ENCODE measurements at places on chromosomes 1 and 21. TPM values are rescaled to one million over a fixed set of nuclear protein-coding genes. Genes with fewer than 3 reads are reported as not detected.

- DNase-seq: no peak
These were observed 131.3 kb upstream of the FMN2 start for GRCh38 chr1:239960366-239960765.

- no peak for DNase-seq
These were observed 32.7 kb downstream of the C1orf21 start for GRCh38 chr1:184419350-184420161.

- no peak for DNase-seq
These were observed 4.4 kb downstream of the CYB561D1 start for GRCh38 chr1:109498161-109498801.

- no peak for DNase-seq
These were observed 189.7 kb downstream of the SEC16B start for GRCh38 chr1:177780096-177780700.

- no peak for DNase-seq
These were observed 54.1 kb downstream of the IGSF21 start for GRCh38 chr1:18161690-18162089.

DNA sequence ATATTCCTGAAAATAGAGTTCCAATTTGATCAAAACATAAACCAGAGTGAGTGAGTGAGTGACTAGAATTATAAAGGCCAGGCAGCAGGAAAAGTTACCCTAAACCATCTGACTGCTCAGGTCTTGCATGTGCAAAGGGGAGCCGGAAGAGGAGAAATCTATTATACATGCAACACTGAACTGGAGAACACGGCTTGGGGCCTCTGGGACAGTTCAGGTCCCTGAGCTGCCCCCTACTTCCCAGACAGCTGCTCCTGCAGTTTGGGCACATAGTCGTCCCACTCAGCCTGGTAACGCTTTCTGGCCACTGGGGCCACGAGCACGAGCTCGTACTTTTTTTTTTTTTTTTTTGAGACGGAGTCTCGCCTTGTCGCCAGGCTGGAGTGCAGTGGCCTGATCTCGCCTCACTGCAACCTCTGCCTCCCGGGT lies 40.1 kb downstream of the PTPRC start:
- DNase-seq: peak; percentile 35

GRCh38 chr1:116373431-116374352 lies 648 bp downstream of the ATP1A1 start:
- DNase-seq: peak; percentile 59

DNA sequence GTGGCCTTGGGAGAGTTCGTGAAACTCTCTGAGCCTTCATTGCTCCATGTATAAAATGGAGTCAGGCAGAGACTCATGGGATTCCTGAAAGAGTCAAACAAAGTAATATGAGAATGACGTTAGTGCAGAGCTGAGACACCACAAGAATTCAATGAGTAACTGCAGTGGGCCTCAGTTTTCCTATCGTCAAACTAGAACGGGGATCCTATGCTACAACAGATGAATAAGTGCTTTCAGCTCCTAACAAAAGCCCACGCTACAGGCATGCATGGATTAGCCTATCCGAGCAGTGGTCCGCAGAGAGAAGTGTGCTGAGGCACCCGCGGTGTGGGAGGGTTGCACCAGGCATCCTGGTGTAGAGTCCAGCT lies 124.7 kb downstream of the SYF2 start:
- no peak for DNase-seq

DNA sequence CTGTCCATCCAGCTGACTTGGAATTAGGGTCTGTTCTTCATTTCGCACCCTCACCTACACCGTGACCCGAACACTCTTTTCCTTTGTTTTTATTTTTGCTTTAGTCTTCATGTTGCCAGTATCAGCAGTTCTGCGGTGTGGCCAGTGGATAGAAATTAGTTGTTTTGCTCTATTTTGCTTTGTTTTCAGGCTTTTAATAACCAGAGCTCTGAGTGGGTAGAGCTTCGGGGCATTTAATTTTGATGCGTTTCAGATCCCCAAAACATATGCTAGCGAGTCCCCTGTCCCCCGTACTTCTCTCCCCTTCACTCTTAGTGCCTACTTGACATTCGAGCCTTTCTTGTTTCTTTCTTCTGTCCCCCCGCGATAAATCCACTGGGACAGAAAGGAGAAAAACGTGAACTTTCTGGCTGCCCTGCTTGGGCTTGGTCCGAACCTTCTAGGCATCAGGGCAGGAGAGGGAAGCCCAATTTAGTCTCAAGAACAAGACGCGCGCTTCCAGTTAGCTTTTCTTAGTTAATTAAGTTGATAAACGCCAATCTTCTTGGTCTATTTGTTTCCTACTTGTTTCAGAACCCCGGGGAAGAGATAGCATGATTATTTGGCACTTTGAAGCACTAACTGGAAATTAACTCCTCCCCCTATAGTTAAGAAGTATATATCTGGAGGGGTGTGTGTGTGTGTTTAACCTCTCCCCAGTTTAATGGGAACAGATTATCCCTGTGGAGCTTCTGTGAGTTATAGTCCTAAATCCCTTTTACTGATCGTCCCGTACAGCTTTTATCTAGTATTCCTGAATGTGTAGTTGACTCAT lies 839 bp downstream of the SWT1 start:
- no peak for DNase-seq

DNA sequence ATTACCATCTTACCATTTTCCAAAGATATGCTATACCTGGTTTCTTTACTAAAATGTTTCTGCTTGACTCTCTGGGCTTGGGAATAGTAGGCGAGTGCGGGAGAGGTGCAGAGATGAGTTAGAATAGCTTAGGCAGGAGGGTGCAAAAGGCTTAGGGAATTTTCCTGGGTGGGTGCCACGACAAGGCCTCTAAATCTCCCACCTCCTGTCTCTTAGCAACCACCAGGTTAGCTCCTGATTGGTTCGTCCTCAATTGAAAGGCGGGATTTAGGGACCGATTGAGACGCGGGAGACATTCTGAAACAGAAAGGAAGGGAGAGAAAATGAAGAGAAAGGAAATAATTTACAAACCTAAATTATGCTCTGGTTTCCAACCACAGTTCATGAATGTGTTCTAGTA lies 3.1 kb downstream of the ACKR1 start:
- no peak for DNase-seq

DNA sequence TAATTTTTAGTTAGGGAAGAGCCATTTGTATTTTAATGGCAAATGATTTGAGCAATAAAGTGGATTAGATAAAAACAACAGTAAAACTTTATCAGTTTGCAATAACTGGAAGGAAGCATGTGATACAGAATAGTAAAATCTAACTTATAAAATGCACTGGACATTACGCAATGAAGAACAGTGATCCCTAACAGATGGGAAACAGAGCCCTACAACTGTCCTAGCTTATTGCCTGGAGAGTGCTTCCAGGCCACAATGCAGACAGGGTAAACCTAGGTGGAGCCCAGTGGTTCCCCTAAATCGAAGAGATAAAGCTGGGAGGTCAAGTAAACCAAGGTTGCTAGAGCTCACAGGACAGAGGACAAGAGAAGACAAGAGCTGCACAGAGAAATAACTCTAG lies 7.0 kb downstream of the OMA1 start:
- no peak for DNase-seq

GRCh38 chr1:239446611-239447010 lies 60.2 kb downstream of the CHRM3 start:
- DNase-seq: no peak

LY9 gene
- 0.28 TPM for total RNA-seq

LPAR3 gene
- not detected for total RNA-seq

MEGF6 gene
- 1.7 TPM for total RNA-seq

C1orf87 gene
- total RNA-seq: not detected

NCAM2 gene
- total RNA-seq: 0.23 TPM

All from activated T-helper 2 cell treated with anti-CD3 and anti-CD28 coated beads, Interferon-gamma antibody, Interleukin-2, Interleukin-4, amounts not matched to agents 10 μg/mL and 5 μg/mL and 100 μg/mL, durations not matched to agents 14 hours and 24 hours and 36 hours (primary cell).